ENCODE measurements at places on chromosomes 12 and 14.

DNA sequence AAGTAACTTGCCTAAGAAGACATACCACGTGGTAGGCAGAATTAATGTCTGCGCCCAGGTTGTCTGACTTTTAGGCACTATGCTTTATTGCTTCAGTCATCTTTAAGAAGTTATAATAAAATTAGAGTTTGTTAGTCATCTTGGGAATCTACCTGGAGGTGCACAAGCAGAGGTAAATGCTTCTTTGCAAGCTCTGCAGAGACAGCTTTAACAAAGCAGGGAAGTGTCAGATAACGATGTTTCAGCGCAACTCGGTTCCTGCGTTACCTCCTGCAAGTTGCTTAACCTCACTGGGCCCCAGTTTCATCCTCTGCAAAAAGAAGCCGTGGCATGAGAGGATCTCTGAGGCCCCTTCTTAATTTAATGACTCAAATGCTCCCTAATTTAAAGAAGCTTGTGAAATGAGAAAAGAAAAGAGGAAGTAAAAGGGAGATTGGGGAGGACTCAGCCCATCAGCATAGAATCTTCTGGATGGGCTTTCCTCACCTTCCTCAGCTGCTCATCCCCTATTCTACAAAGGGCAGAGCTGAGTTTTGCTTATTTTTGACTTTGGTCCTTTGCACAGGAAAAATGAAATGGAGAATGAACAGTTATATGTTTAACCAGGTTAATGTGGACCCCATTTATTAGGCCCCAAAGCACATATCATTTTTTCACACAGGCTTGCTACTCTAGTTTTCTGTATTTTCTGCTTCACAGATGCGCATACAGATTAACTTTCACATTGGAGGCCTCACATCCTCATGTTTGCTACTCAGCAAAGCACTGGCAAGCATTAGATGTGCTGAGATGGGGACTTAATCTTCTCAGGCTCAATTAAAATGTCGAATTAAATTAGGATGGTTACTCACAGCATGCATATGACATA is 5.1 kb downstream of the ARHGDIB start:
- DNase-seq = no peak

DNA sequence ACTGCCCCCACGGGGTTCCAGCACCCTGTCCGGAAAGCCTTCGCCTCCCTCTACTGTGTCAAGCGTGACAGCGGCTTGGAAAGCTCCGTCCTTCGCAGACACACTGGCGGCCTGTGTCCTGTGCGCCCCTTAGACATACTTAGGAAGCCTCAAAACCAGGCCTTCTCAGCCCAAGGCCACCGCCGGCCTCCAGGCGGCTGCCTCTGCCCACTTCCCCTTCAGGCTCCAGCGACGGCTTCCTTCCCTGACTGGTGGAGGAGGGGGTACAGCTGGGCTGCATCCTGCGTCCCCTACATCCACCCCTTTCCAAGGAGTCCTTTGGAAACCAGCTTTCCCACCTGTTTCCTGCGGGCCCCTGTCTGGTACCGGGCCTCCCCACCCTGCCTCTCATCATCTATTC is 2.5 kb upstream of the CACNA2D4 start:
- DNase-seq = peak; percentile 12

GRCh38 chr12:102171951-102172350 is 25.7 kb downstream of the PMCH start:
- no peak for DNase-seq

- no peak for DNase-seq
Measured at GRCh38 chr12:103114296-103115055, 157.0 kb downstream of the ASCL1 start.

DNA sequence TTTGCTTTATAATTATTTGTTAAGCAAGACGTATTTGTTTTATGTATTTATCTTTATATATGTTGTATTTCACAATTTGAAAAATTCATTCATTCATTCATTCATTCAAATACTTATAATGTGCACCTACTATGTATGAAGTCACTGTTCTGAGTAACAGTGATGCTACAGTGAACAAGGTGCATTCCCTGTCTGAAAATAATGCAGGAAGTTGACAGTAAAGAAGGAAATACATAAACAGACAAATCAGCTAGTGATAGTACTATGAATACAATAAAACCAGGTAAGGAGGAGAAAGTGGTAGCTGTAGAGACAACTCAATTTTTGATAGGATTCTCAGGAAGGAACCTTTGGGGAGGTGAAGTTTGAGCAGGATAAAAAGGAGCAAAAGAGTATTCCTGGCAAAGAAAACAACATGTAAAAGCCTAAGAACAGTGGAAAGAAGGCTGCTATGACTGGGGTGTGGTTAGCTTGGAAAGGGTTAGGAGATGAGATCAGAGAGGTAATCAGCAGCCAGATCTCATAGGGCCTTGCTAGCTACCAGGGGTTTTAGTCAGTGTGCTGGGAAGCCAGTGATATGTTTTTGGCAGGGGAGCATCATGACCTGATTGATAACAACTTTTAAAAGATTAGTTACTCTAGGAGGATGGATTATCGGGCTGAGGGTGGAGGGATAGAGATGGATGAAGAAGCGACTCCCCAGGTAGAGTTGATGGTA is 17.4 kb downstream of the BICDL1 start:
- DNase-seq = no peak

- DNase-seq = peak; percentile 36
Measured at GRCh38 chr12:7695566-7696197, at the start of gene GDF3. GDF3 (minus strand) TSS chr12:7695775; CDS start chr12:7695728, 47 bp downstream.

GRCh38 chr14:94424371-94424770 is 28.2 kb downstream of the SERPINA11 start:
- no peak for DNase-seq

- DNase-seq = no peak
Measured at GRCh38 chr12:47604221-47604873, 101.5 kb downstream of the RPAP3 start.

GRCh38 chr12:62659453-62660295 is 193.0 kb downstream of the MON2 start:
- no peak for DNase-seq

DNA sequence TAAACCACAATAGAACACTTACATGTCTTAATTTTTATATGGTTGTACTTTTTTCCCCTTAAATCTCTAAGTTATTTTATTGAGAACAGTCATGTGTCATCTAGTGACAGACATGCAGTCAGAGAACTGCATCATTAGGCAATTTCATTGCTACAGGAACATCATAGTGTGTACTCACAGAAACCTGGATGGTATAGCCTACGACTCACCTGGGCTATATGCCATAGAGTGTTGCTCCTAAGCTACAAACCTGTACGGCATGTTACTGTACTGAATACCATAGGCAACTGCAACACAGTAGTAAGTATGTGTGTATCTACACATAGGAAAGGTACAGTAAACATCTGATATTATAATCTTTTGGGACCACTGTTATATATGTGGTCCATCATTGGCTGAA is 557.6 kb downstream of the PRKD1 start:
- no peak for DNase-seq

DNA sequence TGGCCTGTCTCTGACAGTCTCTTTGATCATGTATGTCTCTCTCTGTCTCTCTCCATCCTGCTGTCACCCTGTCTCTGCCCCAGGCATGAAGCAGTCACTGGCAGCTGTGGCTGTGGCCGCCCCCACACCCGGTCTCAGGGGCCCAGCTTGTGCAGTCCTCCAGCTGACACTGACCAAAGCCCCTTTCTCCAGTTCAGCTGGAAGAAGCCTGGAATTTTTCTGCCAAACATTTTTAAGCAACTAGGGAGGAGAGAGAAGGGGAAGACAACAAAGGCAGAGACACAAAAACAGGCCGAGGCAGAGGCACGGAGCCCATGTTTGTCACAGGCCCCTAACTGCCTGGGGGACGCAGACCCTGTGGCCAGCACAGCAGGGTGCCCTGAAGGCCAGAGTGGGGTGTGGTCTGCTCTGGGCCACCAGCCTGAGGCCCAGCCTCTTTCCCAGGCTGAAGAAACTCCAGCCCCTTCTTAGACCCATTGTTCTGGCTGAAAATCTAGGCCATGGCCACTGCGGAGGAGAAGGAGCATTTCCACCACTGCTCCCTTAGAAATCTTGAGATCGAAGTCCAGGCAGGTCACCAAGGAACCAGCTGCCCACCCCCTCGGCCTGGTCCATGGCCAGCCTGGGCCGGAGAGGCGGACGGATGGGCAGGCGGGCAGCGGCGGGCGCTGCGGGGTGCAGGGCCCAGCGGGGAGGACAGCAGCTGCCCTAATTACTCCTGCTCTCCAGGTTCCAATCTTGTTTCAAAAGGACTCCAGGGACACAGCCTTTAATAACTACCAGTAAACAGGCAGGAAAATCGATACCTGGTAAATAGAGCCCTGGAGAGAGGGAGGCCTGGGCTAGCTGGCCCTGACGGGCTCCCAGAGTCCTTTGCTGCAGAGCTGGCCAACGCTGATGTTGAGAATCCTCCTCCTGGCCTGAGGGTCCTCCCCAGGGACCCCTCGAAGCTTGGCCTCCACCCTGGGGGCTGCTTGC is 14.9 kb downstream of the DTX1 start:
- no peak for DNase-seq

- no peak for DNase-seq
Measured at GRCh38 chr12:126083926-126084325, 1018.7 kb downstream of the AACS start.

DNA sequence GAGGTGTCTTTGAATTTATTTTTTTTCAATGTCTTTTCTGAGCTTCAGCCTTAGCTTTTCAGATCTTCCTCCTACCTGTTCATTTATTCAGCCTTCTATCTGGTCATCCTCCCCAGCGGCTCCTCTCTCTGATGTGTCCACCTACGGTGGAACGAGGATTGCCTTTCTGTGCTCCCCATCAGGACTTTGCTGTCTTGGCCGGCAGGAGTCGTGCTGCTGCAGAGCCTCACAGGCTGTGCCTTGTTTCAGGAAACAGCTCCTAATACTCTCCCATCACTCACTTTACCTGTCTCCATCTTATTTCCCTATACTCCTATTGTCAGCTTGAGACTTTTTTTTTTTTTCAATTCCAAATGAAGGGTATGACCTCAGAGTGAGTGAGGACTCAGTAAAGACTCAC is 76.9 kb downstream of the KICS2 start:
- DNase-seq = no peak

DNA sequence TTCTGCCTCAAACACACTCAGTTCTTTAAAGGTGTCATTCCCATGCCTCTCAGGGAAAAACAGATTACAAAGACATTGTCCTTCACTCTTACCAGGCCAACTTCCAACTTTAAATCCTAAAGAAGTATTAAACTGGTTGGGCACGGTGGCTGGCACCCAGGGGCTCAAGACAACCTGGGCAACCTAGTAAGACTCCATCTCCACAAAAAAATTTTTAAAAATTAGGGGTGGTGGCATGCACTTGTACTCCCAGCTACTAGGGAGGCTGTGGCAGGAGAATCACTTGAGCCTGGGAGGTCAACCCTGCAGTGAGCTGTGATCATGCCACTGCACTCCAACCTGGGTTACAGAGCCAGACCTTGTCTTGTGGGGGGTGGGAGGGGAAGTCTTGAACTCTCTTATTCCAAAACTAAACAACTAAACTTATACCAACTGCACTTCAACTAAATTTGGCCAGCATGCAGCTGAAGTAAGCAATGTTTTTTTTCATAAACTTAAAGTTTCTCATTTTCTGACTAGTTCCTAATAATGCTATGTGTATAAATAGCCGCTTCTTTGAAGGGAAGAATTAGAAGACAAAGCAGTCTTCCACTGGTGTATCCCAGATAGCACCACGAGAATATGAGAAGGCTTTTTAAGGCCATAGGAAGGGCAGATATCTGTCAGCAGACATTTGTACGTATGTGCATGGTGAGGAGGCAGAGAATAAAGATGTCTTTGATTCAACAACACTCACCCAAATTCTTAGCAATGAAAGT is 2.4 kb downstream of the SLC11A2 start:
- no peak for DNase-seq

- no peak for DNase-seq
Measured at GRCh38 chr12:52604859-52605258, 3.6 kb upstream of the KRT72 start.

DNA sequence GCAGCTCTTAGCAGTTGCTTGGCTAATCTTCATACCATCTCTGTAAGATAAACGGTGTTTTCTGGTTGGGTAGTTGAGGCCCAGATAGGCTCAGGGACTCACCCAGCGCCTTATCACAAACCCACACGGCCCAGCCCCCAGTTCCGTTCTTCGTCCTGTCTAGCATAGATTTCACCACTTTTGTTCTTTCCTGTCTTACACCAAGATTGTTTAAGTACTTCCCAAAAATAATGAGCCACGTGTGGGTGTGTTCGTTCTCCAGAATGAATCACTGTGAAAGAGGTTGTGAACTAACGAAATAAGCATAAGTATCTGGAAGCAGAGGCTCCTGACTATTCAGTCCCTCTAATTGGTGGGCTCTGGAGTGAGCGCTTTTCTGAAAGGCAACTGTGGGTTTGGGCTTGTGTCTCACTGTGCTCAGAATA is 21.4 kb downstream of the ACVR1B start:
- no peak for DNase-seq

DNA sequence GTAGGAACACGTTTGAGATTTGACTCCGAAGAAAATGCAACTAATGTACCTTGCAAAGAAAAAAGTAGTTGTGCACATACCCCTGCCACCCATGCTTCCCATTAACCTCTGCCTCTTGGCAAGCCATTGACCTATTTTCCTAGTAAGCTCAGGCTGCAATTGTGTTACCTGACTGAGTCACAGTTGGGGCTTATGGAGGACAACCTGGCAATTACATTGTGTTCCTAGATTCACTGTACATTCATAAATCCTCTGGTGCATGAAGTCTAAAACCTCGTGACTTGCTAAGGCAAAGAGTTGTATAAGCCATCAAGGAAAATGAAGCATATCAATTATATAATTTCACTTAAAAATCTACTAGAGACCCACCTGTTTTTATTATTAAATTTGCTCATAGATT is 62.0 kb upstream of the DUSP6 start:
- no peak for DNase-seq

DNA sequence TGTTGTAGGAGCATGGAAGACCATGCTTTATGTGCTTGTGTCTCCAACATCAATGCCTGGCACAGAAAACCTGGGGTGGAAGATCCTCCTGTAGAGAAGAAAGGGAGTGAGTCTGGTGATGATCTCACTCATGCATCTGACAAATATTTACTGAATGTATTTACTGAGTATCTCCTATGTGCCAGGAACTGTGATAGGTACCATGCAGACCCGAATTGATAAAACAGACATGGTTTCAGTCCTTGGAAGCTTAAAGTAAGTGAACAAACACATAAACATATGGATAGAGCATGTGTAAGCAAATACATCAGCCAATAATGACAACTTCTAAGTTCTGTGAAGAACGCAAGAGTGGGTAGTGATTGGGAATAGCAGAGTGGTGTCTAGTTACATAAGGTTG is 117.0 kb upstream of the CCDC198 start:
- DNase-seq = no peak

DNA sequence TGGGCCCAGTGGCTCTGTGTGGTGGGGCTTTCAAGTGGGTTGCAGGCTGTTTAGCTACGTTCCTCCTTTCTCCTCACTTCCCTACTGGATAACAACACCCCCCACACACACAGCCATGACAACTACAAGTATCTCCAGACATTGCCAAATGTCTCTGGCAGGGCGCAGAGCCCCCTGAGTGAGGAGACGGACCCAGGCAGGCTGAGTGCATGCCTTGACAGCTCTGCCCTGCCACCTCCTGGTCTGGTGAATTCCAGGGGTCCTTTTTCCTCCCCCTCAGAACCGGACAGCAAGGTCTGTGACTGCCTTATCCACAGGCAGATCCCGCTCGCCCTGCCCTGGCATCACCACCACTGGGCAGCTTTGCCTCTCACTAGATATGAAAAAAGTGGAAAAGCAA is 276.5 kb downstream of the TMEM132C start:
- DNase-seq = no peak
